ENCODE measurements at places on chromosomes 5 and 9.

DNA sequence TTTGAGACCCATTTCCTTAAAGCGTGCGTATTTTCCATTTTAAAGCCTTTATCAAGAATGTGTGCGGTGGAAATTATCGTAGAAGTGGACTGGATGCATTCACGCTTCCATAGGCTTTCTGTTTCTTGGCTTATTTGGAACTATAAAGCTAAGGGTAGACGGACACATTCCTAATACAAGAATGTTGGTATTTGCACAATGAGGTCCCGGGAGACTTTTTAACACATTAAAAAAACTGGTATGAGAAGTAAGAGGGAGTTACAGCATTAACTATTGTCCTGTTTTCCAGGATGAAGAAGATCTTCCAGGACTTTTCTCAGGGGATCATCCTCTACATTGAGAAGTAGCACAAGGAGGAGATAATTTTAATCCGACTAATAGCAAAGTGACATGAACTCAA lies 653.0 kb downstream of the MTRR start:
- no peak for DNase-seq

- no peak for DNase-seq
Observed at GRCh38 chr5:168607946-168608345, 28.8 kb upstream of the PANK3 start.

DNA sequence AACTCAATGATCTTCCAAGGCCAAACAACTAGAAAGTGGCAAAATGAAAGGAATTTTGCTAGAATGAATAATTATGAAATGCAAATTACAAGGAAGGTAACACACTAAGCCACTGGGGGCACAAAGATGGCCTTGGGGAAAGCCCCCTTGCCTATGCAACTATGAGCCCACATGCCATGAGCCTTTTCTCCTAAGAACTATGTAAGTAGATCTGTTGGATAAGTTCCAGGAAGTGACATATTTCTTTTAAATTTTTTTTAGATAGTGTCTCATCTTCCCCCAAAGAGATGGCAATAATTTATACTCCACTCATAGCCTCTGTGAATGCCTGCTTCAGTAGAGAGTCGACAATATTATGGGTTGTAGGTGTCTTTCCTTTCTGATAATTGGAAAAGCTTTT lies 257.8 kb downstream of the AUH start:
- DNase-seq: no peak

- DNase-seq: no peak
Observed at GRCh38 chr9:136121801-136122200, 3.1 kb upstream of the TMEM250 start.

DNA sequence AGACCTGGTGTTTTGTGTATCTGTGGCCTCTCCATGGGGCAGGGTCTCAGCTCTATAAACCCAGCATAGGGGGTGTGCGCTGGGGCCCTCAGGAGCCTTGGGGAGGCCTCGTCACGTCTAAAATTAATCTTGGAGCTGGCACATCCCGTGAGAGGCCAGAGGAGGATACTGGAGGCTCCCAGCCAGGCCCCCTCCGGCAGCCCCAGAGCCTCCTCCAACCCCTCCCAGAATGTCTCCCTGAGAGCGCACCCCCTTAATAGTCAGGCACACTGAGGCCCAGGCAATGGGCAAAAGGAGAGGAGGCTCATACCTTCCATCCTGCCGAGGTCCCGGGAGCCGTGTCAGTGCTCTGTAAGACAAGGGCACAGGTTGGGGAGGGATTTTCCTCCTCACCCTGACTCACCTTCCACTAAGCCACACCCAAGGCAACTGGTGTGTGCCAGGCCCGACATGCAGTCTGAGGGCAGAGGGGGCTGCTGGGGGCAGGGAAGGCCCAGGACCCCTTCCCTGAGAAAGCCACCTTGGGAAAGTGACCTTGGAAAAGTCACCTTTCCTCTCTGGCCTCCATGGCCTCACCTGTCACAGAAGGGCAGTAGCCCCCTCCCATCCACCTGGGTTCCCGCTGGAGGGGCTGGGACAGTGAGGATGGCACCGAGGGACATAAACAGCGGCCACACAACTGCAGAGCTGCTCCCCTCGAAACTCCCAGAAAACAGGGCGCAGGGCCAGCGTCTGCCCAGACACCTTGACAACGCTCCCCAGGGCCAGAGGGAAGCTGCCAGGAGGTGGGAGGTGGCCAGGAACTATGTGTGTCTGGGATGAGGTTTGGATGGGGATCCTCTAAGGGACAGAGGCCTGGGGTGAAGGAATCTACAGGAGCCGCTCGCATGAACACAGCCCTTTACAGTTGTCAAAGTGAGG lies 2.9 kb downstream of the AK1 start:
- no peak for DNase-seq

GRCh38 chr9:98539954-98540353 lies 168.8 kb downstream of the GABBR2 start:
- DNase-seq: no peak

- no peak for DNase-seq
Observed at GRCh38 chr5:17185773-17186172, 31.7 kb upstream of the BASP1 start.

GRCh38 chr5:81017320-81017719 lies 57.2 kb downstream of the RASGRF2 start:
- DNase-seq: no peak

DNA sequence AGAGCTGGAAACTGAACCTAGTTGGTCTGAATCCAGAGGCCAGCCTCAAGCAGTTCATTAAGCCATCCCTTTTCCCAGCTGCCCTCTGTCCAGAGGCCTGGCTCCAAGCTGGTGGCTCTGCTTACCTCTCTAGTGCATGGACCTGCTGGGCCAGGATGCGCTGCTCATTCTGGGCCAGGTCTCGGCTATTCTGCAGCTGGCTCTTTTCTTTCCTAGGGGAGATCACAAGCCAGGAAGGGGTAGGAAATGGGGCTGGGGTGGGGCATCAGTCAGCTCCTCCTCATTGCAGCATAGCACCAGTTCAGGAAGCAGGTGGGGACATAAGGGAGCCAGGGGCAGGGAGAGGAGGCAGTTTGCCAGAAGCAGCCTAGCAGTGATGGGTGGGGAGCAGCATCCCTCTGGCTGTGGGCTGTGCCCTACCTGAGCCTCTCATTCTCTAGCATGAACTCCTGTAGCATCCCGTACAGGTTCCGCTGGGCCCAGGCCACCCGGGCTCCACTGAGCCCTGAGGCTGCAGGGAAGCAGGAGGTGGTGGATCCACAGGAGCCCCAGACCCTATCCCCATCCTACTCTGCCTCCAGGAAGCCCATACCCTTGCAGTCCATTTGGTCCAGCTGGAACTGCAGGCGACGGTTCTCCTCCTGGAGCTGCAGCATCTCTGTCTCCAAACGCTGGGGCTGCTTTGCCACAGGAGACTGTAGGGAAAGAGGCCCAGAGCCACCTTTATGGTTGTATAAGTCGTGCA lies 5.2 kb downstream of the KIF12 start:
- DNase-seq: no peak

DNA sequence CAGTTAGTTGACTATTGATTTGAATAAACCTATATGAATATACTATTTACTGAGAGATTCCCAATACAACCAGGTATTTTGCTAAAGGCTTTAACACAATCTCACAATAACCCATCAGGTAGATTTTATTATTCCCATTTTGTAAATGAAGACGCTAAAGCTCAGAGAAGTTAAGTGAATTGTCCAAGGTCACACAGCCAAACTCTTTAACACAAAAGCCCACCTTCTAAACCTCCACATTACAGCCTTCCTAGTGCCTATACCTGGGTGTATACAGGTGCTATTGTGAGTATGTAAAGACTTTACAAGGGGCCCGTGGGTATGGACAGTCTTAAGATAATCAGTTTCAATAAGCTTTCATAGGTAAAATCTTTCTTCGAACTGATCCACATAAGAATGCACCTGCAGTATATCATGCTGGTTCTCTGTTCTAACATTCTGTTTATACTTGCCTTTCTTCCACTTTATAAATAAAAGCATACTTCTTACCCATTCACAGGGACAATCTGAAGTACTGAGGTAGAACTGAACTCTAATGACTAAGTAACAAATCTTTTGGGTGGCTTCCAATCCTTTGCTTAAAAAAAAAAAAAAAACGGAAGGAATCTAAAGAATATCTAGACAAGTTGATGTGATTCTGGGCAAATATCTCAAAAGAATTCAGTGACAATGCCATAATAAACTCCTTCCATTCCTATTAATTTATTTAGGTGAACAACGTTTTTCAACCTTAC lies 59.1 kb downstream of the PJA2 start:
- no peak for DNase-seq

- no peak for DNase-seq
Observed at GRCh38 chr5:154862766-154863165, 4.3 kb downstream of the CNOT8 start.

- DNase-seq: no peak
Observed at GRCh38 chr9:134887219-134887618, 6.6 kb downstream of the FCN2 start.

- DNase-seq: no peak
Observed at GRCh38 chr5:80372780-80373179, 35.1 kb upstream of the ZFYVE16 start.

GRCh38 chr9:95980262-95981125 lies 105.0 kb downstream of the ERCC6L2 start:
- no peak for DNase-seq

DNA sequence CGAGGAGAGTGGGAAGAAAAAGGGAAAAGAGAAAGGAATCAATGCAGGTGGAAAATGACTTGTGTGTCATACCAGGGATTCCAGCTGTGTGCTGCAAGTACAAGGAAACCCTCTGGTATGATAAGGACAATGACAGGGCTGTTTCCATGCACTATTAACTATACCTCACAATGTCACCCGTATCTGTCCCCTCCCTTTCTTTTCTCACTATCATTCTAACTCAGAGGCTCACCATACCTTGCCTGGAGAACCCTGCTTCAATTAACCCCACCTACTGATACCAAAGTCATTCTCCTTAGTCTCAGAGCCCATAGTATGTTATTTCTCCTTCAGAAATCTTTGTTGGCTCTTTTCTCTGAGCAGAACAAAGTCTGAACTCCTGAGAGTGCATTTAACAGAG lies 236.2 kb upstream of the NREP start:
- DNase-seq: no peak

DNA sequence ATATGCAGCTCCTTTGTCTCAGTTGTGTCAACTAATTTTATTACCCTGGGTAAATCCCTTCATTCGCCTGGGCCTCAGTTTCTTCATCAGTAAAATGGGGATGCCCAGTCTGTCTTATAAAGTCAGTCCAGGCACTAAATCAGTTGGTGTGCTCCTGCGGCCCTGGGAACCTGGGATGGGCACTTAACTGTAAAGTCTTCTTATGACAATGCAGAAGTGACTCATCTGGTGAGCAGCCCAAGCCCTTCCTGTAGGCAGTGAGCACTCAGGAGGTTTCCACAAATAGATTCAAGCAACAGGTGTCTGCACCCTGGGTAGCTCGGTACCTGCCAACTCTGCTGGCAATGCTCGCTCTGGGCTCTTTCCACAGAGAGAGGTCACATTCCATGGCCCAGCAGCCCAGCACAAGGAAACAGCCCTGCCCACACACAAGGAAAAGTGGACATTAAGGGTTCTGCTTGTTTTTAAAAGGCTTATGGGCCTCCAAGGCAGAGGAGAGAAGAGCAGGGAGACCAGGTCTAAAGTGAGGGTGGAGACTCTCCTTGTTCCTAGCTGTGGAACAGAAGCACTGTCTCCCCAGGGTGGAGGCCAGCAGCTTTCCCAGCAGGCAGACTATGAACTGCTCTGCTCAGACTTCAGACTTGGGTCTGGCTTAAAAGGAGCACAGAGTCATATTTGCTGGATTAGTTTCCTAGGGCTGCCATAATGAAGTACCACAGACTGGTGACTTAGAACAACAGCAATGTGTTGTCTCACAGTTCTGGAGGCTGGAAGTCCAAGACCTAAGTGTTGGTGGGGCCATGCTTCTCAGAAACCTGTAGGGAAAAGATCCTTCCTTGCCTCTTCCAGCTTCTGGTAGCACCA lies 89.7 kb upstream of the ADRA1B start:
- peak; percentile 32 for DNase-seq

- no peak for DNase-seq
Observed at GRCh38 chr5:134568761-134569695, 43.6 kb downstream of the JADE2 start.

DNA sequence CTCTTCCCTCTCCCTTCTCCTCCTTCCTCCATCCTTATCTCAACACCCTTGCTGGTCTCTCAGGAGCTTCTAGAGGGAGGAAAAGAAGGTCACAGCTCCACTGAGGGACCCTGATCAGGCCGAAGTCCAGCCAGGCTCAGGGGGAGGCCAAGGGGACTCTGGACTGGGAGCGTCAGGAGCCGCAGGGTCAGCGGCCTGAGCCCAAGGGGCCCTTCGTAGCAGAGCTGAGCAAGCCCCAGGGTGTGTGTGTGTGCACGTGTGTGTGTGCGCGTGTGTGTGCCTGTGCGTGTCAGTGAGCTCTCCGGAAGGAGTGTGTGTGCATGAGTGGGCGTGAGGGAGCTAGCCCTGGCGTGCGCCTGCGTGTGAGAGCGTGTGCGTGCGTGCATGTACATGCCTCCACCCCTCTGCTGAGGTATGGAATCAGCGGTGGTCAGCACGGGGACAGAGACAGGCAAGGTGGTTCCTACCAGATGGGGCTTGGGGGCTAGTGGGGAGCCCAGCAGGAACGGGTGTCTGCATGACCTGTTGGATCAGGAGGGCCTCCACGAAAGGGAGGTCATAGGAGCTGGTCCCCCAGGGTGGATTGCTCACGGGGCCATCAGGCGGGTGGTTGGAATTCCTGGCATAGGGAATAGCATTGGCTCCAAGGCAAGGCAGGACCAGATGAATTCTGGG lies 10.0 kb upstream of the AGPAT2 start:
- DNase-seq: no peak

Data from GM06990 (cell line).